ENCODE measurements at places on chromosomes 4 and X.

DNA sequence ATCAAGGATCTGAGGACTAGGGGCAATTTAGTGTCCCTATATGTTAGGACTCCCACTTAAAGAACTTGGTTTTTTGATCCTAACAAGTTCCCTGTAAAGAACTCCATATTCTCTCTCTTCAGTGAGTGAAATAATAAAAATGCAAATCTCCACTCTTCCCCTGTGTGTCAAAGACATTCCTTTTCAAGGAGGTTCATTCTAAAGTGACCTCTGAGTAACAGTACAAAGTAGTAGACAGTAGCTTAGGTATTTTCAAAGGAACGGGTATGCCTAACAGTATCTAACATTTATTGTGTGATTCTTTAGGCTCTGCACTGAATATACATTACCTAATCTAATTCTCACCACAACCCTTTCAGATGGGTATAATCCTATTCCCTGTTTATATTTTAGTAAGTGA is 58.4 kb upstream of the SCOC start:
- DNase-seq, result no peak

- DNase-seq, result no peak
Observed at GRCh38 chrX:71222929-71223328, at the start of gene GJB1. Gene GJB1, plus strand, starts transcription at chrX:71223224. Its CDS starts 484 bp downstream, at chrX:71223708.

- DNase-seq, result no peak
Observed at GRCh38 chr4:174107746-174108354, 175.6 kb downstream of the FBXO8 start.

- DNase-seq, result no peak
Observed at GRCh38 chrX:13091111-13091765, 46.8 kb upstream of the FAM9C start.

DNA sequence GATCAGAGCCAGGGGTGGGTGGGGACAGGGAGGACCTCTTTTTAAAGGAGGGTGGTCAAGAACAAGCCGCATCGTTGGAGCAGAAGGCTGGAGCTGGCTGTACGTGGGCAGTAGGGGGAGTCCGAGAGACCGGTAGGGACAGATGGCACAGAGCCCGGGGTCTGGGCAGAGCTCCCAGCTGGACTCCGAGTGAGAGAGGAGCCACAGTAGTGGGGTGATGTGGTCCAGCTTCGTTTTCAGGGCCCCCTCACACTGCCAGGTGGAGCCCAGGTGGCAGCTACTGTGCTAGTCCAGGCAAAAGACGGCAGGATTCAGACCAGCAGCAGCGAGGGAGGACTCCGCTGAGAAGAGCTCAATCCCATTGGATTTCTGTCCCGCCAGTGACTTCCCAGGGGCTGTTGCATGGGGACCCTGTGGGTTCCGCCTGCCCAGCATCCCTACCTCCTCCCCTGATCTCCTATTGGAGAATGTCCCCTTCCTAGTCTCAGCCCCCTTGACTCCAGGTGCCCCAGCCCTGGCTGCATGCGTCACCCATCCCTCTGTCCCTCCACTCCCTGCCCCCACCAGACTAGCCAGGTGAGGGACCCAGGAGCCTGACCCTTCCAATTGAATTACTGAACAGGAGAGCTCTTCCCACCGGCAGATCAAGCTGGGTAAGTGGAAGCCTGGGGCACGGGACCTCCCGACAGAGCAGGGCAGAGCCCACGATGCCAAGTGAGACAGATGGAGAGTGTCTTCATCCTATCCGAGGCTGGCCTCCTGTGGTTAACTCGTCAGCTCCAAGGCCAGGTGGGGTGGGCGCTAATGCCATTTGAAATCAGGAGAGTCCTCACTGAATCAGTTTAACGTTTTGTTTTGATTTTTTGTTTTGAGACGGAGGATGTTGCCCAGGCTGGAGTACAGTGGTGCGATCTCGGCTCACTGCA is 2.9 kb downstream of the ARHGAP4 start:
- DNase-seq, result no peak

DNA sequence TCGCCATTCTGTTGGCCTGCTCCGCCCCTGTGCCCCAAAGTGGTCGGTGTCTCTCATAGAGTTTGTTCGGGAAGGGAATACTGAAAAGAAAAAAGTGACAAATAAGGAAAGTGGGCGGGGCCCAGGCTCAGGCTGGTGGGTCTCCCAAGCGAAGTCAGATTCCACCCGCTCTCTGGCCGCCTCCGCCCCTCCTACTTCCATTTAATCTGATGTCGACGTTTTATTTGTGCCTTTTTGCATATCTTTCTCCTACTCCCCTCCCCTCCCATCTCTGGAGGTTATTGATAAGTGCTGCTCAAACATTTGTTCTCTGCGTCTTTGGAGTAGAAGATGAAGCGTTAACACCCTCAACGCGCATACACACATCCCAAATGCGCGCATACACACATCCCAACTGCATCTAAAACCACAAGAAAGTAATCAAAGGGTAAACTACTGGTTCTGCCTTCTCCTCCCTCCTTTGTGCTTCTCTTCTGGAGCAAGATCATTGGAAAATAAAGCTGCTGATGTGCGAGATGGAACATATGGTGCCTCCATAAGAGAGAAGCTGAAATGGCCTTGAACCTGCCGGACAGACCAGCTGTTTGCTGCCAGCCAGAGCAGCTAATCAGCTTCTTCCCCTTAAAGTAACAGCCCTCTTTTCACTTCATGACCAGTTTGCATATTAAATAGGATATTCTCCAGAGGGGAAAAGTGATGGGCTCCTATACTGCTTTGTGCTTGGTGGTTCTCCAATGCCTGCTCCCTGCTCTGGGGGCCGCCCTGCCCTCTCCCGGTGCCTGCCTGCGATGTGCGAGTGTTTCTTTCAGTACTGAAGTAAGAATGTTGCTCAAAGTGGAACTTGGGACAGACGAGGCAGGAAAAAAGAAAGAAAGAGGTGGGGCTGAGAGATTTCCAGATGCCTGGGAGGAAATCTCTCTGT is 3.1 kb downstream of the MAMLD1 start:
- DNase-seq, result no peak

DNA sequence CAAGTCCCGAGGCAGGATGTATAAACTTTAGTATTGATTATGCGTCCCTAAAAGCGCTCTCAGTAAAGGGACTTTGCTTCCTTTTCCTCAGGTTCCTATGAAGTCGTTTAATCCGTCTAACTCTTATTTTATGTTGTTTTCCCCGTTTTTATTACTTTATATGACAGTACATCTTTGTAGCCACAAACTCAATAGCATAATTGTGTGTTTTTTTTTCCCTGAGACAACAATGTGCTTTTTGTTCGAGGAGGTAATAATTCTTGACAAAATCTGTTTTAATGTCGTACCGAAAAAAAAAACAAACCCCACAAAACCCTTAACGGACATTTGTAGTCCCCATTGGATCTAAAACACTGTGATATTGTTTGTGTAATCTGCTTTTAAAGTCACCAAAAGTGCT is 17.9 kb upstream of the PPP2R3B start:
- DNase-seq, result no peak

DNA sequence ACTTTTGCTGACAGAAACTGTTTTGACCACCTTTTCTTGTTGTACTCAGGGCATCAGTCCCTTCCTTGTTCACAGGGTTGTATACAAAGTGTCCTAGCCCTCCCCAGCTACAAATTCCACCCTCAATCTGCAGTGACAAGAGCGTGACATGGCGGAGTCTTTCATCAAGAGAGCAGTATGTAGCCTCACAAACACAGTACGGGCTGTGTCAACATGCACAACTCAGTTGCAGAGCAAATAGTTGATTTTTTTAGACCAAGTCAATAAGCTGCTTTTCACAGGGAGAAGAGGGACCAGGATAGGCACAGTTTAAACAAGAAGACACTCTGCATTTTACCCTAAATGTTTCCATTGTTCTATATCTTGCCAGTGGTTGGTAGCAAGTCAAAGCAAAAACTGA is 8.6 kb upstream of the HS6ST2 start:
- DNase-seq, result no peak

GRCh38 chr4:61379406-61379805 is 179.3 kb downstream of the ADGRL3 start:
- DNase-seq, result no peak

GRCh38 chrX:70664726-70665125 is 220.1 kb downstream of the DLG3 start:
- DNase-seq, result no peak

DNA sequence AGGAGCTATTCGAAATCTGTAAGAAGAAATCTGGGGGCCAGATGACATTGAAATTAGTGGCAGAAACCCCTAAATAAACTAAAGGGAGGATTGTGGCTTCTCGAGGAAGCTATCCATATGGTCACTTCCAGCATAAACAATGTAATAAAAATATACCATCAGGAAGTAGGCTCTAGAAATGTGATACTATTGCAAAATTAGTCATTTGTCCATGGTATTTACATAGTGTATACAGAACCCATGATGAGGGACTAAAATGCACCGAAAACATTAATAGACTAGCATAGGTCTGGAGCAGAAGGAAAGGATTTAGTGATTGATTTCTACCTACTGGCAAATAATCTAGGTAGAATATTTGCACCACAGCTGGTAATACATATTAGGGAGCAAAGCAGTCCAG is 1344.0 kb downstream of the FSTL5 start:
- DNase-seq, result no peak

DNA sequence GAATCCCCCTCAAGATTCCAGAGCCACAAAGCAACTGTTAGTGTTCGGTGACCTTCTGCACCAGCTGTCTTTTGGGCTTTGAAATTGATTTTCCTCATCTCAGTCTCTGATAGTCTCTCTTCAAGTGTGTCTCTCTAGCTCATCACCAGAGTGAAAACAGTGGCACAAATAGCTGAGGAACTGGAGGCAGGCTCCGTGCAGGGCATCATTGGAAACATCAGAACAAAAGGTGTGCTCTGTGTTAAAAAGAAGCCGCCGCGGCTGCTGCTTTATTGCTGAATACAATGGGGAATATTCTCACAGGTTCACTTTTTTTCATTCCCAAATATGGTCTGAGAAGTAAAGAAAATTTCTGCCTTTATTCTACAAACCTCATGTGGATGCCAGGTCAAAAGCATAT is 297.5 kb downstream of the DCTD start:
- no peak for DNase-seq

- no peak for DNase-seq
Observed at GRCh38 chrX:96692890-96693289, 8.2 kb downstream of the DIAPH2 start.

DNA sequence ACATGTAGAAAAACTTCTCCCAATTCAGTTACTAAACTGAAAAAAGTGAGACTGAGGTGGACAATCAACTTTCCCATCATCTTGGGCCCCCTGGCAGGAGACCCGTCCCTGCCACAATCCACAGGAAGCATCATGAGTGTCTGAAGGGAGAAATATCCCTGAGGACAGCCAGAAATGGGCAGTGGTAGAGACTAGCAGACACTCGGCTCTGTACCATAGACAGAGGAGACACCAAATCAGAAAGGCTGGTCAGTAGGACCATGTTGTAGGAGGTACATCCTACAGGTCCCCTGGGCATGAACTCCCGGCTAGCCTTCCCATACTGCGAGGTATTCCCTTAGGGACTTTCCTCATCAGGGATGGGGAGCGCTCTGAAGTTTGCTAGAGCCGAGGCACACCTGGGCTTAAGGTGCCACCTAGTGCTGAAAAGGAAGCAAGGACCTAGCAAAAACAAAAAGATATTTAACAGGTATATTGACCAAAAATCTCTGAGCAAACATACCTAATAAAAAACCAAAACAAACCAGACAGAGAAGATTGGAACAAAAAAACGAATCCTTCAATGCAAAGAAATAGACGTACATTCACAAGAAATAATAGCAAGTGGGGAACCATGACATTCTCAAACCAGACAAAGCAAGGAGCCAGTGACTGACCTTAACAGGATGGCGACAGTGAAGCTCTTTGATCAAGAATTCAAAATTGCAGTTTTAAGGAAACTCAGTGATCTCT is 55.6 kb downstream of the HAUS3 start:
- no peak for DNase-seq

- DNase-seq, result no peak
Observed at GRCh38 chr4:46329118-46329976, 60.6 kb downstream of the GABRA2 start.

GRCh38 chr4:29423836-29424721 is 1296.1 kb upstream of the PCDH7 start:
- no peak for DNase-seq

- no peak for DNase-seq
Observed at GRCh38 chrX:69036674-69037573, 128.3 kb downstream of the PJA1 start.

DNA sequence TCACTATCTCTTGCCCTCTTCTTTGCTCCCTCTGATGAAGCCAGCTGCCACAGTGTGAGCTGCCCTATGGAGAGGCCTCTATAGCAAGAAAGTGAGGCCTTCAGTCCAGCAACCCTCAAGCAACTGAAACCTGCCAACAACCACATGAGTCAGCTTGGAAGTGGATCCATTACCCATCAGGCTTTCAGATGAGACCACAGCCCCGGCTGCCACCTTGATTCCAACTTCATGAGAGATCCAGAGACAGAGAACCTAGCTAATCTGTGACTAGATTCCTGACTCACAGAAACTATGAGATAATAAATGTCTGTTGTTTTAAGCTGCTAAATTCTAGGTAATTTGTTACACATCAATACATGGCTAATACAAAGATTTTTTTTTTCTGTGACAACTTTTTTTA is 20.4 kb upstream of the WAS start:
- DNase-seq, result peak; percentile 54

Data from stimulated activated CD4-positive, alpha-beta T cell treated with anti-CD3 and anti-CD28 coated beads, Interleukin-1b, Interleukin-23, amount 100 ng/mL, for 48 hours (primary cell).